Jurkat, Clone E6-1 (cell line): ENCODE measurements at places on chromosomes 2 and 18.

DNA sequence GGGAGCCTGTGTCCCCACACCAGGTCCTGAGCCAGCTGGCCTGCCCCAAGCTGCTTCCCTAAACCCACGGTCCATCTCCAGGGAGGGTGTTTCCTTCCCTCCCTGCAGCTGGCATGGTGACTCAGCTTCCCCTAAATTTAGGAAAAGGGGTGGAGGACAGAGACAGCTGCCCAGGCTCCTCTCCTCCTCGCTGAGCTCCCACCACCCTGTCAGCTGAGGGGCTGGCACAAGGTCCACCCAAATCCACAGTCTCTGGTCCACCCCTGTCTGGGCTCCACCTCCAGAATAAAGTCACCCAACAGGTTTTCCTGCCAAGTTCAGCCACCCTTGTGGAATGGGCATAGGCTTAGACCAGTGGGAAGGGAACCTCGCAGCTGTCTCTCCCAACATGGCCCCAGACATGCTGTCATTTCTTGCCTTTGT, 156.5 kb downstream of the TNS1 start:
- no peak for DNase-seq

GRCh38 chr2:239949537-239949936, 75.6 kb downstream of the NDUFA10 start:
- DNase-seq, result no peak

DNA sequence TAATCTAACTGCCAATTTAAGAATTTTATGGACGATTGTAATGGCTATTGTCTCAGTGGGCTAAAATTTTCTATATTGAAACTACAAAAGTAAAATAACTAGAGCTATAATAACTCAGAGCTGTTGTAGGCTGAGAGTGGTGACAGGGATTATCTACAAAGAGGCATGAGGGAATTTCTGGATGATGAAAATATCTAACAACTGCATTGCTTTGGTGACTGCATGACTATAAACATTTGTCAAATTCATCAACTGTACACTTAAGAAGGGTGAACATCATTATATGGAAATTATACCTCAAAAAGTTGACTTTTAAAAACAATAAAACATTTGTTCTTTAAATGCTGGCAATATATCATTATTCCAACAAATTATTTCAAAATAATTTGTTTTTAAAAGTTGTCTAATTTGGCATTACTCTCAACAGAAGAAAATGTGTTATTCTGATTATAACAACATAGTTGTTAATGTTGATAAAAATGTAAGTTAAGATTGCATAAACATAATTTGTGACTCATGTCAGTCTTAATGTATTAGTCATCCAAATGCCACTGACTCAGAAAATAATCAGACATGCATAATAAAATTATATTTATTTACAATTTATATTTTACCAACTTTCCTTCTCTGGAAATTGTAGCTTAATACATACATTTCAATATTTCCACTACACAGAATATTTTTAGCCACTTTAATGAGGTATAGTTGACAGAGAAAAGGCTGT, 865.1 kb upstream of the VRK2 start:
- no peak for DNase-seq

DNA sequence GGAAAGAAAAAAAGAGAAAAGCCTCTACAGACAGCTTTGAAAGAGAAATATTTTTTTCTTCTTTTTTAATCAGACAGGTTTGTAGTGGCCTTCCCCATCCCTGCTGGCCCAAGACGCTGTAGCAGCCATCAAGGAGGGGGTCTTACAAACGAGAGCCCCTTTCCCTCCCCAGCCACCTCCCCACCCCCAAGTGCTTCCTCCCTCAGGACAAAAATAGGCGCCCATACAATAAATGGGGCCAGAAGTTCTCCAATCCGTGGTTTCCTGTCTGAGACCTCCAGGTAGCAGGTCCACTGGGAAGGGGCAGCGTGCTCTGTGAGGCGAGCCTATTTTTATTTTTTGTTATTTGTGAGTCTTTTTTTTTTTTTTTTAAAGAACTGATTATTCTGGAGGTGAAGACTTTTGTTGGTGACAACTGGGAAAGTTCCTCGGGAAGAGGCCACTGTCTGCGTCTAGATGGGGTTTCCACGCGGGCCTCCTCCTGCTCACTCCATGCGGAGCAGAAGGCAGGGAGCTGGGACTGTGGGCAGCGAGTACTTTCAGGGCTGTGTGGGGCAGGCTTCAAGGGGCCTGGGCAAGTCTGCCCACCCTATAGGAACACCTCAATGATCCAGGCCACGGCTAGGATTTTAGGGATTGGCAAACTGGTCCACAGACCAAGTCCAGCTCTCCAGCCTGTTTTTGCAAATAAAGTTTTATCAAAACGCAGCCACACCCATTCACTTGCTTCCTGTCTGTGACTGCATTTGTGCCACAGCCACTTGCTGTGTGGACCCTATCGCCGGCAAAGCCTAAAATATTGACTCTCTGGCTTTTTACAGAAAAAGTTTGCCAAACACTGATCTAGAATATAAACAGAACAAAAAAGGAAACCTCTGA, 139.6 kb downstream of the CTIF start:
- DNase-seq, result no peak

DNA sequence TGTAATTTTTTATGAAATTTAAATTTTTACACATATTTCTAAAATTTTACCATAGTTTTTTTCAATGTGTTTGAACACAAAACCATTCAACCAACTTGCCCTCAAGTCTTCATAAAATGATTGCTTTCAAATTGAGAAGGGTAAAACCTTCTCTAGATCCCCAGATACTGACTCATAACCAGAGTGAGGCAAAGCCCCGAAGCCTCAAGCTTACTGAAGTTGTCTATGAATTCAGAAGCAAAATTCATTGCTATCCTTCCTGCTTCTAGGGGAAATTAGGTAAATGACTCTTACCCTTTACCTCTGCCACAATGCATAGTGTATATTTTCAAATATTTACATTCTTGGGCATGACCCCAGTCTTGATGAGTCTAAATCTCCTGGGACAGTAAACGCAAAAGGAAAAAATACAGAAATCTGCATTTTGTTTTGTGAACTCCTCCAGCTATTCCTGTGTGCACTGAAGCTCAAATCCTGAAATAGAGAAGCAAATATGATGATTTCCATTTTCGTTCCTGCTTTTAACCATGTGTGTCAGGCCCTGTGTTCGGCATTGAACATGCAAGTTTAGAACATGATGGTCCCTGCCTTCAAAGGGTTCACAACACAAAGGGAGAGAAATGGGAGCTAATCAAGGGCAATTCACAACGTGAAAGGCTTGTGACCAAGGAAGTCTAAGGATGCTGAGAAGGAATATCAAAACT, 246.3 kb downstream of the SUCLG1 start:
- DNase-seq, result no peak

DNA sequence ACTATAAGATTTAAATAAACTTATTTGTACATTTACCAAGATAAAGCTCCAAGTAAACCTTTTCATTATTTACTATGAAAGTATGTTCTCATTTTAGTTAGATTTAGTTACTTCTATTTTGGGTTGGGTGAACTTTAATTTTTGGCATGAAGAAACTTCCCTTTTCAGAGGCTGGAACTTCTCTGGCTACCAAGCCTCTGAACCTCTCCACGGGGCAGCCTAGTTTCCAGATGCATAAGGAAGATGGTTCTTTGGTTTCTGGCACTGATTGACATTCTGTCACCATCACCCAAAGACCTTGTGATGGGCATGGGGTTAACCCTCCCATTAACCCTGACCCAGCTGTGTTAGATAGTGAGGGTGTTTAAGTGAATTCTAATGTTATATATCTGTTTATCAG, 17.1 kb downstream of the PSD4 start:
- no peak for DNase-seq

- peak; percentile 3 for DNase-seq
These were observed 633.2 kb upstream of the PKDCC start for GRCh38 chr2:41414486-41415230.

GRCh38 chr18:60372132-60372531, 443 bp downstream of the MC4R start:
- no peak for DNase-seq

DNA sequence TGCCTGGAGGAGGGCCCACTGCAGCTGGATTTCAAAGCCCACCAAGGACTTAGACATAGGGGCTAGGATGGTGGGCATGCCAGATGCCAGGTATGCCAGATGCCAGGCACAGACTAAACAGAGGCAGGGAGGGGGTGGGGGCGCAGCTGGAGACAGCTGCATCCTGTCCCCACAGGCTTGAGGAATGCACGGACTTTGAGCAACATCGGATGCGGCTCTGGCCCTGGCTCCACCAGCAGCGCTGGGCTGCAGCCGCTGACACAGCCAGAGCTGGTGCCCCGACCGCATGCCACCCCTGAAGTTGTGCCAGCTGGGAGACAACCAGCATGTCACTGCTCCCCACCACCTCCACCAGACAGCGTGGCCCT, 39.5 kb downstream of the AQP12A start:
- no peak for DNase-seq

GRCh38 chr2:130300258-130300969, 42.3 kb upstream of the IMP4 start:
- DNase-seq, result no peak

- no peak for DNase-seq
These were observed 98.1 kb upstream of the ZFP36L2 start for GRCh38 chr2:43324259-43325106.

- no peak for DNase-seq
These were observed 70.3 kb downstream of the VAPA start for GRCh38 chr18:9984080-9984479.

- DNase-seq, result no peak
These were observed 14.9 kb upstream of the LCT start for GRCh38 chr2:135851858-135852257.

- no peak for DNase-seq
These were observed 35.6 kb downstream of the HDAC4 start for GRCh38 chr2:239365071-239365781.

GRCh38 chr2:52632543-52632942, 1135.1 kb upstream of the CHAC2 start:
- DNase-seq, result no peak

DNA sequence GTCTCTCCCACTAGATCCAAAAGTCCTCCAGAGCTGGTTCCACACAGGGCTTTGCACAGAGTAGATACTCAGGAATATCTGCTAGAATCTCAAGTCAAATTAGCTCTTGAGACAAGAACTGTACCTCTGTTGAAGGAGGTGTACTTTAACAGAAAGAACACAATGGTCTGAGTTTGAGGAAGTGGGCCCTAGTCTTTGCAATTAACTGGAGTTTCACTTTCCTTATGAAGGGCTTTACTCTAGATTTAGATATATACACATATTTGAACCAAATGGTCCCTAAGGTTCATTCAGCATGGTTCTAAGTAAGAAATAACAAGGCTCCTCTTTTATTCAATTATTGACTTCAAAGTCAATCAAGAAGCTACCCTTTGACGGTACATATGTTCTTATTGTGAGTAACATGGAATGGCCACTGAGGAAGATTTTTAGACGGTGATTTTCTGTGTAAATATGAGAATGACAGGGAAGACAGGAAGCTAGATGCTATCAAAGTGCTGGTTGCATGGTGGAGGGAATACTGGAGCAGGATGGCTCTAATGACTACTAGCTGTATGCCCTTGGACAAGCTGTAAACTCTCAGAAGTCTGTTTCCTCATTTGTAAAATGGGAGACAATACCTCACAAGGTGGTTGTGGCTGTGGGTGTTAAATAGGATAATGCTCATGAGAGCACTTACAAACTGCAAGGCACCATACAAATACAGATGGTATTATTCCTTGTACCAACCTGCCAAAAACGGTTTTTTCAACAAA, 73.5 kb upstream of the SERTAD2 start:
- DNase-seq, result no peak

- DNase-seq, result no peak
These were observed 86.5 kb downstream of the UXS1 start for GRCh38 chr2:106107509-106108131.

GRCh38 chr2:40028792-40029488, 249.9 kb upstream of the THUMPD2 start:
- no peak for DNase-seq

DNA sequence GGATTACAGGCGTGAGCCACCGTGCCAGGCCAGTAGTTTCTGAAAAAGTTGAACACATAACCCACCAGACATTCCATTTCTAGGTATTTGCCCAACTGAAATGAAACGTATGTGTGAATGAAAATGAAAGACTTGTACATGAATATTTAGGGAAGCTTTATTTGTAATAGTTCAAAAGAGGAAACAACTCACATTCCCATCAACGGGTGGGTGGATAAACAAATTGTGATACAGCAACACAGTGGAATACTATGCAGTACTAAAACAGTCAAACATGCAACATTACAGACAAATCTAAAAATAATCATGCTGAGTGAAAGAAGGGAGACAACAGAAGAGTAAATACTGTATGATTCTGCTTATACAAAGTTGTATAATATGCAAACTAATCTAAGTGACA, 46.8 kb downstream of the TMEM131 start:
- no peak for DNase-seq

DNA sequence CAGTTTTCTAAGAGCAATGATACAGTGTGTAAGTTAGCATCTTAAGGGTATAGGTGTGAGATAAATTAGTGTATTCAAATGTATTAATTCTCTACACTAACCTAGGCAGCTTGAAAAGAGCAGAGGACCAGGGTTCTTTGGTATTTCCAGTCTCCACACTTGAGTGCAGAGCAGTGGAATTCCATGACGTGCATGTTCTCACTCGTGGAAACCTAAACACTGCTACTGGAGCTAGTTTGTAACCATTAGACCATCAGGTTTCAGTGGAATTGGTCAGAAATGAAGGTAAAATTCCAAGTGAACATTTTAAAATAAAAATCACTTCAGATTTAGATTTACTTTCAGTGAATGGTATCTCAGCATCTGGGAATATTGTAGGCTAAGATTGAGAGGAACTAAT, 9.0 kb downstream of the SPTBN1 start:
- DNase-seq, result no peak

DNA sequence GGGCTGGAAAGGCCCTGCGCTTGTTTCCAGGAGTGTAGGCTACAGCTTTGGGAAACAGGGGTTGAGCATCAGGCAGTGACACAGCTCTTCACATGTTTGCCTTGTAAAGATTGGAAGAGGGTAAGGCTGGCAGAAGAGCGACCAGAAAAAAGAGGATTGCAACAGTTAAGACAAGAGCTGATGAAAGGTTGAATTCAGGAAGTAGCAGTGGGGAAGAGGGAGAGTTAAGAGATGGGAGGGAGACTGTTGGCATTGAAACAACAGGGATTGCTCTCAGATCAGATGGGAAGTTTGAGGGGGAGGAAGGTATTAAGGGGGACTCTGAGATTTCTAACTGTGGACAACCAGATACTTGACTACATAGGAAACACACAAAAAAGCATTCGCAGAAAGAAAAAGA, 96.9 kb downstream of the CTAGE1 start:
- no peak for DNase-seq

DNA sequence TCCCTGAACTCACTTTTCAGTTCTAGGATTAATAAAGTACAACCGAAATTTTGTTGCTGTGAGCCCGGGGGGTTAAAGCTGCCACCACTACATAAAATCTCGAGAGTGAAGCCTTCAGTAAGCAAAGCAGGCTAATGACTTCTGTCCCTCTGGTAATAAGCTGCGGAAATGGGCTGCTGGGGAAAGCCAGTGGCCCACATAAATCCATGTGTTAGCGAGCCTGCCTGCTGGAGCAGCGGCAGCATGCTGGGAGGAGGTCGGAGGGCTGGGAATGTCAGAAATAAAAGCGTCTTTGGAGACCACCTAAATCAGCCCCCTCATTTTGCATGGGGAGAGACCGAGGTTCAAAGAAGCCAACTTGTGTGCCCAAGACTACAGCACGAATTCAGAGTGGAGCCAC, 371.7 kb downstream of the TNS1 start:
- DNase-seq, result no peak
